Fibroblast of gingiva (primary cell): ENCODE measurements at places on chromosomes 3 and 15.

GRCh38 chr3:108736821-108737220 is 20.4 kb downstream of the RETNLB start:
- no peak for DNase-seq

GRCh38 chr3:29255854-29256696 is 24.8 kb upstream of the RBMS3 start:
- DNase-seq, result no peak

DNA sequence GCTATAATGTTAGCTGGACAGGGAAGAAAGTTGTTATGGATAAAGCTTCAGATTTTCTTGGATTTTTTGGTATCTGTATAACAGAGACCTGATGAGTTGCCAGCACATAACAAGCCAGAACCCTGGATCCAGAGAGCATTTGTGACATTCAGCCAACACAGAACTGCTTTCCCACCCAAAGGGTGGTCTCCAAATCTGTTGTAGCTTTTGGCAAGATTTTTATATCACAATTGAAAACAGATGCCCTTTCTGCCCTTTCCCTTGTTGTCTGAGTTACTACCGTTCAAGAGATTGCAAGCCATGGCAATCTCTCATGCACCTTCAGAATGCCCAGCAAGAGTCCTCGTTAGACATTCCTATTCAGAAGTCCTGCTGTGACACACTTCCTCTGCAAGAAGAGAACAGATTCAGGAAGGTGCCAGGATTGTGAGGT is 107.6 kb upstream of the FGF7 start:
- no peak for DNase-seq

GRCh38 chr15:42363487-42363886 is 4.2 kb downstream of the CAPN3 start:
- no peak for DNase-seq

DNA sequence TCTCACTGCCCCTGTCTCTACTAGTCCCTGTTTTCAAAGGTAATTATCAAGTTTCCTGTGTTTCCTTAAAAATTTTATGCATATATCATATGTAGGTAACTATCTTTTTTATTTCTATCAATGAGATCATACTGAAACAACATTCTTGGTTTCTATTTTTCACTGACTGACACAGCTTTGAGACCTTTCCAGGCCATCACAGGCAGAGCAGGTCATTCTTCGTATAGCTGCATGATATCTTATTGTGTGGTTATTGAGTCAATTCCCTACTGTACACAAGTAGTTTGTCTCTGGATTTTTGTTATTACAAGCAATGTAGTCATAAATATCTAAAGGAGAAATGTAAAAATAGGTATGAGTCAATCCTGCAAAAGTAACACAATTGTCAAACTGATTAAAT is 169.6 kb downstream of the CFAP20DC start:
- DNase-seq, result no peak

GRCh38 chr15:57312318-57313133 is 63.8 kb upstream of the CGNL1 start:
- no peak for DNase-seq

- DNase-seq, result no peak
These were observed 67.4 kb upstream of the TAMM41 start for GRCh38 chr3:11914041-11914440.

DNA sequence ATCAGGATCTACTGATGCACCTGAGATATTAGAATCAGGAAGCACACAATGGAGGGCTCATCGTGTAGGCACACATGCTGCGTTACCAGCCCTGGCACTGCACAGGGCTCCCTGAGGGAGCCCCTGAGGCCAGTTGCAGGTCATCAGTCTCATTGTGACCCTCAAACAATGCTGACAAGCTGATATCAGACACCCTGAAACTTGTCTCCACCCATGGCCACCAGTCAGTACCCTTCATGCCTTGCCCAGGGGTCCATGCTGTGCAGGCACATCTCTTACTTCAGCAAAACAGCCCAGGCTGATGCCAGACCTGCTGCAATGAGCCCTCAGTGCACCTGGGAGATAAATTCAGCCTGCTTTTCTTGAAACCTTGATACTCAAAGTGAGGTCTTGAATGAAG is 59.5 kb upstream of the SLC6A11 start:
- DNase-seq, result no peak

DNA sequence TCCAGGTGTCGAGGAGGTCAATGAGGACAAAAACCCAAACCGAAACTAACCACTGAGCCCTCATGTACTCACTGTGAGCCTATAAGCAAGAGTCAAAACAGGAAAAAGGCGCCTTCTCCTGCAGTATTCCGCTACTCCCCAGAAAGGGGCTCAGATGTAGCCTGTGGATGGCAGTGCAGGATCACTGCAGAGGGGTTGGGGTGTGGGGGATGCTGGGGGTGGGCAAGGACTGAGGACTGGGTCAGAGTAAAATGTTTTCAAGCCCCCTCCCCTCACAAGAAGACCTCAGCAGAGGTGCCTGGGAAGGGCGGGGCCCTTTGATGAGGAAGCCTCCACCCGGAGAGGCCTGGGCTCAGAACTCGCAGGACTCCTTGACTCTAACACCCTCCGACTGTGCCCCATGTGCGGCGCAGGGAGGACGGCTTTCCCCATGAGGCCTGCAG is 170.1 kb downstream of the OSBPL10 start:
- DNase-seq, result no peak
